Activated CD4-positive, CD25-positive, alpha-beta regulatory T cell treated with anti-CD3 and anti-CD28 coated beads, Interleukin-2, amount 50 U/mL, for 24 hours (primary cell): ENCODE measurements at places on chromosomes 16 and 17.
A peak's percentile ranks its signal among the peaks of the same experiment; 100 is the strongest.

DNA sequence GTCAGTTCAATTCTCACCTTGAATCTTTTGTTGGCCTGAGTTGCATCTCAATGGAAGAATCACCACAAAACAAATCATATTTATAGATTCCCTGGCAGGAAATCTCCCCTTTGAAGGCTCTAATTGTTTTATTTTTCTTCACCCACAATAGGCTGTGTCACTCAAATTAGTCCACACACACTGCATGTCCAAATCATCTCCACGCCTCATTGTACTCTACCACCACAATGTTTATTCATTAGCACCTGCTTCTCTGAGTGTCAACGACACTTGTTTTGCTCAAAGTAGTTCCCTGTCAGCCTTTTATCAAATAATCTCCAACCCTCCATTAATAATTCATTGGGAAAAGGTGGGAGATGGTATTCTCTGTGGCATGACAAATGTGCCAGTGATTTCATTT lies 164.3 kb downstream of the ABCC12 start:
- no peak for ATAC-seq

DNA sequence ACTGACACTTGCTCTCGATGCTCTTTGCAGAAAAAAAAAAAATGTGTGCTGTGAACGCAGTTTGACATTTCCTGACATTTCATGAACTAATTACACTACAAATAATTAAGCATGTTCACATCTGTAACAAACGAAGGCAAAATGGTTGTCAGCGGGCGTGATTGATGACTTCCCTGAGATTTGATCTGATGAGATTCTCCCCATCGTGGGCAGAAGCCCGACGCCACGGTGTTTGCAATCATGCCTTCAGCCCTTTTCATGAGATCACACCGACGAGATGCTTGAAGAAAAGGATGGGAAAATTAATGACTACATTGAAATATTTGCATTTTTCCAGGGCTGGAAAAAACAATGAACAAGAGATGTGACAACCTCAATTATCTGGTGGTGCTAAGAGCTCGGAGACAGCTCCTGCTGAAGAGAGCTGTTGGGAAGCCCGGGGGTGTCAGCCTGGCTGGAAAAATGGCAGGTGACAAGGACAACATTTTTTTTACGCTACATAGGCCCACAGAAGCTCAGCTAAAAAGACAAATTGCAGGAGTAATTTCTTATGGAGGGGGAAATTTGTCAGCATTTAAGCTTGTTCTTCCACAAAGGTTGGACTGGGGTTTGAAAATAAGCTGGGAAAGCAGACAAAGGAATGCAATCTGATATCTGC lies 259.4 kb upstream of the IRX3 start:
- ATAC-seq, result no peak

DNA sequence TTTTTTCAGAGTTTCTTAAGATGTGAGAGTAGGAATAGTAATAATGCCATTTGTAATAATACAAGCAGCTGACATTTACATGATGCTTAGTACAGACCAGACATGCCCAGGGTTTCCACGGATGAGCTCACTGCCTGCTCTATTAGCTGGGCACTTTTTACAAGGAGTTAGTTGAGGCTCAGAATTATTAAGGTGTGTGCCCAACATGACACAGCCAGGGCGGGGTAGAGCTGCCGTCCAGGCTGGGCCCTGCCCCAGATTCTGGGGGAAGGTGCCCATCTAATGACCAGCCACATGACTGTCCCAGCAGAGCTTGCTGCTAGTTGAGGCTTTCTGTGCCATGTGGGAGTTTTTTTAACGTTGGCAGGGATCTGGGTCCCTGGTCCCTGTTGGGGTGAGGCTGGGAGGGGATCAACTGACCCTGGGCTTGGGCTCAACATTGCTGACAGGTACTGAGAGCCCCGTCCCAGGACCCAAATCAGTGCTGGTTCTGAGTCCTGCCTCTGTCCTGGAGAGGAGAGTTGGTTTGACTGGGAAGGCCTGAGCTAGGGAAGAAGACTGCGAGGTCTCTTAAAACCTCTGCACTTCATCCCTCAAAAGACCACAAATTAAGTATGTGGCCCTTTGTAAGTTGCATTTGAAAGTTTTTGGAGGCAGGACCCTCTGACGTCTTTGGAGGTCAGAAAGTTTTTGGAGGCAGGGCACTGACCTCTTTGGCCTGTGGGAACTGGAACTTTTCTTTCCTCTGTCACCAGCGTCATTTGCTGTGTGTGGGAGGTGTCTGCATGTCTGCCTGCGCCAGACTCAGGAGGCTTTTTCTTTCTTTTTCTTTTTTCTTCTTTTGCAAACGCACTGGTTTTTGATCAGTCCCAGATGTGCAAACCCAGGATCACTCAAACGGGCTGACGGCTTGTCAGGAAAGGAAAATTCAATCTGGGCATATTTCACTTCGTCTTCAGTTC lies 2.2 kb downstream of the CRISPLD2 start:
- no peak for ATAC-seq

GRCh38 chr17:32503251-32504165 lies 16.7 kb downstream of the CDK5R1 start:
- ATAC-seq, result peak; percentile 92

DNA sequence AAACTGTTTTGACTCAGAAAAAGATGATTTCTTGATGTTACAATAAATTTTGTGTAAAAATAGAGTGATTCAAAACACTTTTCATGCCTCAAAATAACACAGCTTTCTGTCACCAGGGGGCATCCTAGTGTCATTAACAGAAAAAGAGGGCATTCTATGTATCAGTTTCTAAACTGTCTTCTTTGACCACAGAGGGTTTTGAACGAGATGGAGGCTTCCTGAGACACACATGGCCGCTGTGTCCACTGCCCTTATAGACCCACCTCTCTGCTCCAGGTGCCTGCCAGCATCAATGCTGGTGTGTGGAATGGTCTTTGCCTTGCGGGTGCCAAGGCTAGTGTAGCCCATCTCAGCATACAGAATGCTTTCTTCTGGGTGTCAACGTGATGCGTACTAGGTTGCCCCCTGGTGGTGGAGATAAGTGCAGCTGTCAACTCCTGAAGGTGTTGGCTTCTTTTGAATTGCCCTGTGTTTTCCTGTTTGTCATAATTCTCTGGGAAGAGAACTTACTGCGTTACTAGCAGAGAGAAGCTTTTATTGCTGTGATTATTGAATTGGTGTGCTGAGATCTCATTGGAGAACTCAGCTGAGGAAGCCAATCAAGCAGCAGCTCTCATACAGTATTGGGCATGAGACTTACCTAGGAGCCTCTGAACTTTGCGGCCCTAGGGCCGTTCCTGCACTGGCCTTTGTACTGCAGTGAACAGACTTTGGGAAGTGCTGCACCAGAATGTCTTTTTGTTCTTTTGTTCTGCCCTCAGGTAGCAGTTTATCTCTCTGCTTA lies 38.6 kb downstream of the USP10 start:
- ATAC-seq, result peak; percentile 72

- no peak for ATAC-seq
These were observed 1.1 kb downstream of the KATNB1 start for GRCh38 chr16:57736419-57737351.

- no peak for ATAC-seq
These were observed 100.5 kb downstream of the MSI2 start for GRCh38 chr17:57356719-57357391.

- peak; percentile 93 for ATAC-seq
These were observed 2.7 kb downstream of the CETP start for GRCh38 chr16:56964243-56965148.

- ATAC-seq, result peak; percentile 100
These were observed 27.3 kb downstream of the USP7 start for GRCh38 chr16:8936421-8936820.

- no peak for ATAC-seq
These were observed 772 bp downstream of the NTN1 start for GRCh38 chr17:9021992-9022572.

GRCh38 chr16:88685156-88686061 lies 898 bp downstream of the SNAI3 start:
- peak; percentile 28 for ATAC-seq

GRCh38 chr16:69428652-69429051 lies 4.2 kb downstream of the CYB5B start:
- no peak for ATAC-seq

- peak; percentile 30 for ATAC-seq
These were observed 33.4 kb downstream of the CDH13 start for GRCh38 chr16:82660075-82660645.

GRCh38 chr16:3474136-3474779 lies 21.0 kb downstream of the C16orf90 start:
- no peak for ATAC-seq

GRCh38 chr16:25996052-25996451 lies 304.3 kb downstream of the HS3ST4 start:
- no peak for ATAC-seq

GRCh38 chr17:19502517-19502916 lies 31.1 kb upstream of the SLC47A1 start:
- peak; percentile 88 for ATAC-seq

DNA sequence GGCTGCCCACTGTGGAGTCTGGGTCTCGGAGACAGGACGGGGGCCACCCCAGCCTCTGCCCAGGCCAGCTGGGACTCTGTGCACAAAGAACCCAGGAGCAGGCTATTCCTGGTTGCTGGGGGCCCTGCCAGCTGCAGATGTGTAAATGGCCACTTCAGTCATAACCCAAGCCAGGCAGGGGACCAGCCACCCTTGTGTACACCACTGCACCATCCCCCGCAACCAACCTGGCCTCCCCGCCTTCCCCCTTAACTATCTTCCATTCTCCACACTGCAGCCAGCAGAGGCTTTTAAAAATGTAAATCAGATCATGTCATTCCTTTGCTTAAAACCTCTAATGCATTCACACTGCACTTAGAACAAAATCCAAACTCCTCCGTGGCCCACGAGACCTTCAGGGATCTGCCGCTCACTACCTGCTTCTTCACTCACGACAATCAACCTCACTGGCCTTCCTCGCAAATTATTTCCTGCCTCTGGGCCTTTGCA lies 28.3 kb downstream of the RTN4RL1 start:
- ATAC-seq, result no peak

DNA sequence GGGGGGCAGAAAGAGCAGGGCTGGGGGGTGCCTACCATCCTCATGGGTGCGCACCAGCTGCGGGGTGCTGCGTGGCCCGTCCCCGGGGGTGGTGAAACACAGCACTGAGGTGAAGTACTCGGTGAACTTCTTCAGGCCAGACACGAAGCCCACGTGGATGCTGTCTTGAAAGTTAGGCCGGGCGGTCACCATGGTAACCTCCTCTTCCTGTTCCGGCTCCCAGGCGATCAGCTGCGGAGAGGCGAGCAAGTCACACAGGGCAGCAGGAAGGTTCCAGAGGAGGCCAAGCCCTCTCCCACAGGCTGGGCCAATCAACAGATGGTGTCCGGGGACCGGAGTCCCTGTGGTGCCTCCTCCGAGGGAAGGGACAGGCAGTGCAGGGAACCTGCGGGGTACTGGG lies 90.1 kb upstream of the CDC42EP4 start:
- no peak for ATAC-seq
